ENCODE measurements at places on chromosomes 4 and X. TPM values are rescaled to one million over a fixed set of nuclear protein-coding genes. Genes with fewer than 3 reads are reported as not detected.
A peak's percentile ranks its signal among the peaks of the same experiment; 100 is the strongest.

DNA sequence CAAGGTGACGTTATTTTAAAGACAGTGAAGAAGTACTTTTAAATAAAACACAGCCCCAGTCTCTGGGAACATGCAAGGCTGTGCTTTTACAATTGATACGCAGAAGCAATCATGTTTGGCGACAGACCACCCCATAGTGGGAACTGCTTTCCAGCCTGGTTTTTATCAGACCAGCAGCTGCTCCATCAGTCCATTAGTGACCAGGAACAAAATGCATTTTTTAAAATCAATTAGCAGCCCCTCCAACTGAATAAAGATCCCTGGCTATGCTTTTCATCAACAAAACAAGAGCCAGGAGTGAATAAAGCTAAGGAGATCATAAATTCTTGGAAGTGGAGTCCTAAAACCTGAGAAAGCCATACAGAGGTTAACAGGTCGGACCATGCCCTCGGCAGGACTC is 153.0 kb upstream of the TENM3 start:
- no peak for DNase-seq

GRCh38 chr4:10460313-10461047 is 3.3 kb upstream of the ZNF518B start:
- no peak for DNase-seq

GRCh38 chr4:107592519-107592918 is 127.5 kb downstream of the PAPSS1 start:
- no peak for DNase-seq

DNA sequence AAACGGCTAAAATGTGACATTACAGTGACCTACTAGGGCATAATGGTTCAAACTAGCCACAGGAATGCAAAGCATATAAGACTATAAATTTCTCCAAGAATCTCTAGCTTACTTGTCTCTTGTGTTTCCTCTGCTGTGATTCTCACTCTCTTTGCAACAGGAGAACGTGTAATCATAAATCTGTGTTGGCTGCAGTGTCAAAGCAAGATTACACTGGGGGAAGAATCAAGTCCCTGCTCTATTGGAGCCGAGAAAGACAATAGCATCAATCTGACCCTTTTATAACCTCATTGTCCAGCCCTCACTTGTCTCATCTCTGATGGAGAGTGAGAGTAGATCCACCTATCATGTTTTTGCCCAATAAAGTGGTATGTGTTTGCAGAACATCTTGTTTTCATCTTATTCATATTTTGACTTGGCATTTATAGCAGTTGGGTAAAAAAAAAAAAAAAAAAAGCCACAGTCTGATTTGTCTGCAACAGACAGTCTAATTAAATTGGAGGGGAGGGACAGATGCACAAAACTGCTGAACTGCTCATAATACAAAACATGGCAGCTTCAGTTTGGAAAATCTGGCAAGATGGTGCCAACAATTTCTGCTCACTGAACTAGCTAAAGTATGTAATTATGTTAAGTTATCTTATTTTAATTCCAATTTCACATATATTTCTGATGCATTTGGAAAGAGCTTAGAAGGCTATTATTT is 165.0 kb upstream of the GABRA2 start:
- no peak for DNase-seq

DNA sequence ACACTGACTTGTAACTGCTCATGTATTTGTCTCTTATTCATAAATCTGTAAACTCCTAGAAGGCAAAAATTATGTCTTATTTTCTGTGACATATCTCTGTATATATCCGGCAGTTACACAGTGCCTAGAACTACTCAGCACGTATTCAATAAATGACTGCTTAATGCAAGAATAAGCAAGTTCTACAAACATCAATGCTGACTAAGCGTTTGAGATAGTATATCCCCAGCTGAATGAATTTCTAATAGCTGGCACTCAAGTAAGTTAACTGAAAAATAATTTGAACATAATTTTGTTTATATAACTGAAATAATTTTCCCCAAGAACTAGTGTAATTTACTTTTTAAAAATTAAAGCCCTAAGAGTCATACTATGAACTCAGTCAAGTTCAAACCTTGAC is 113.7 kb downstream of the ARAP2 start:
- no peak for DNase-seq

GRCh38 chrX:19566359-19567222 is 51.3 kb upstream of the MAP3K15 start:
- no peak for DNase-seq

- DNase-seq, result no peak
These were observed 120.9 kb downstream of the CHIC2 start for GRCh38 chr4:53943345-53944085.

GRCh38 chr4:139825523-139826014 is 159.9 kb downstream of the MGST2 start:
- no peak for DNase-seq

DNA sequence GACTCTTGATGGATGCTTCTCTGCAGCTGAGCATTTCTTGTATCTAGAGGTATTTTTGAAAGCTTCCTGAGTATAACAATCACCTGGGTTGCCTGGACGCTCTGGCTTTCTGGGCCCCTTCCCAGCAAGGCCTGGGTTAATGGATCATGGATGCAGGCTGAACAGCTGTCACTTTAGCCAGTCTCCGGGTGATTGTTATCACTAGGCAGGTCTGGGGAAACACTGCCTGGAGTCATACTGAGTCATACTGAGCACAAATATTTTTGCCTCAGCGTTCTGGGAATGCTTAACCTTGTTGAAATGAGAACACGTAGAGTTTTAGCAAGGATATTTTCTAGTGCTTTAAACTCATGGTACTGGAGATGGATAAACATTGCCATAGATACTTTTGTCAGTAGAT is 102.6 kb downstream of the PHEX start:
- no peak for DNase-seq

DNA sequence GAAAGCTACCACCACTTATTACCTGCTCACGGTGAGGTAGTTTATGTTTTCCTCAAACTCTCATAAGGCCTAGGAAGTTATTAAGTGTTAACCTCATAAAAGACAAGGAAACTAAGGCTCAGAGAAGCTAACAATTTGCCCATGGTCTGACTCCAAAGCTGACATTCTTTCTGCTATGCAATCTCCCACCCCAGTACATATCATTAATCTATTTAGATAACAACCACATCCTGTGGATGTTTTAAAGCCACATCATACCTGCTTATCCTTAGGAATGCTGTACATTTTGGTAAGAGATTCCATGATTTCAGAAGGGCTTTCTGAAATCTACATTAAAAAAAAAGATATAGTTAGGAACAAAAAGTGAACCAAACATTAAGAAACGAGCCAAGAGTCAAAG is 55.4 kb downstream of the HUWE1 start:
- DNase-seq, result no peak

GRCh38 chrX:10797466-10797865 is 177.1 kb upstream of the MID1 start:
- no peak for DNase-seq

- peak; percentile 36 for DNase-seq
These were observed 53.8 kb downstream of the ZFYVE28 start for GRCh38 chr4:2364654-2365053.

GRCh38 chr4:14257903-14258302 is 630.4 kb upstream of the BOD1L1 start:
- no peak for DNase-seq

DNA sequence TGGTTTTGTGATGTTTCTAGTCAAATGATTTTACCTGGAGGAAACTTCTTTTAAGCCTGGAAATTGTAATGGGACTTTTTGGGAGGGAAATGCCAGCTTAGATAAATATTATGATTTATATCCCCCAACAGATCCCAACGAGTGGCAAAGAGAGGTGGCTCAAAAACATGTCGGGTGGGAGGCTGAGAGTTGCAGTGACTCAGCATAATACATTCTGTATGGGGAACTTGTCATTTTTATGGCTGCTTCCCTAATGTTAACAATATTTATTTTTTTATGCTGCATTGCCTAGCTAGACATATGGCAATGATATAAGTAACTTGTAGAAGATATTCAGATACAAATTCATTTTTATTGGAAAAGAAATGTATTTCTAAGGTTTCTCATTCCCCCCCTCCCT is 219.0 kb downstream of the ARHGAP10 start:
- DNase-seq, result no peak

DNA sequence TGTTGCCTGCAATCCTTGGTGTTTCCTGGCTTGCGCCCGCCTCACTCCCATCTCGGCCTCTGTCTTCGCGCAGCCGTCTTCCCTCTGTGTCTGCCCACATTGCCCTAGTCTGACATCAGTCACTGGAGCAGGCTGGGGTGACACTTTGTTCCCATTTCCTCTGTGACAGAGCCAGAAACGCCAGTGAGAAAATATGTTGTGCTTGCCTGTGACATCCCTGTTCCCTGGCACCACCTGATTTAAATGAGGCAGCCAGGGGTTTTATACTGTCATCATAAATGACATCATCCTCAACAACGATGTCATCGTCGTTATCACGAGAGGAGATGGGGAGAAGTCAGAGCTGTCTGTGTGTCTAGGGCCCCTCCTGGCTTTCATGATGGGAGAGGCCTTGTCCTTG is 29.1 kb downstream of the ZNF185 start:
- no peak for DNase-seq

GRCh38 chrX:120316587-120317283 is 5.5 kb upstream of the TMEM255A start:
- no peak for DNase-seq

DNA sequence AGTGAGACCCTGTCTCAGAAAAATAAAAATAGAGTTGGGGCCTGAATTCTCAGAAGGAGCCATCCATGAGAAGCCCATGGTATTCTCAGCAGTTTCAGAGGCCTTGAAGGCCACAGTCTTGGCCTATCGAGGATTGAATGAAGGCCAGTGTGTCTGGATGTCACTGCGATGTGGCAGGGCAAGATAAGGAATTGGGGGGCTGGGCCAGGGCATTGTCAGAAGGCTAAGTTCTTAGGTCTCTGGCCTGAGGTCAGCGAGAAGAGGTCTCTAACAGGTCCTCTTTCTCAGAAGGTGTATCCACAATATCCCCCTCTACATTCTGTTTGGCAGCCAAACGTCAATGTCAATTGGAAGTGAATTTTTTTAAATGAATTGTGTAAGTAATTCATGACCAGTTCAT is 5.7 kb downstream of the ZNF275 start:
- no peak for DNase-seq

- peak; percentile 52 for DNase-seq
These were observed 21.5 kb downstream of the NELFA start for GRCh38 chr4:1987296-1987695.

- DNase-seq, result no peak
These were observed 68.0 kb upstream of the NR3C2 start for GRCh38 chr4:148510211-148510610.

GRCh38 chrX:131306601-131307000 is 17.5 kb upstream of the IGSF1 start:
- DNase-seq, result no peak

DNA sequence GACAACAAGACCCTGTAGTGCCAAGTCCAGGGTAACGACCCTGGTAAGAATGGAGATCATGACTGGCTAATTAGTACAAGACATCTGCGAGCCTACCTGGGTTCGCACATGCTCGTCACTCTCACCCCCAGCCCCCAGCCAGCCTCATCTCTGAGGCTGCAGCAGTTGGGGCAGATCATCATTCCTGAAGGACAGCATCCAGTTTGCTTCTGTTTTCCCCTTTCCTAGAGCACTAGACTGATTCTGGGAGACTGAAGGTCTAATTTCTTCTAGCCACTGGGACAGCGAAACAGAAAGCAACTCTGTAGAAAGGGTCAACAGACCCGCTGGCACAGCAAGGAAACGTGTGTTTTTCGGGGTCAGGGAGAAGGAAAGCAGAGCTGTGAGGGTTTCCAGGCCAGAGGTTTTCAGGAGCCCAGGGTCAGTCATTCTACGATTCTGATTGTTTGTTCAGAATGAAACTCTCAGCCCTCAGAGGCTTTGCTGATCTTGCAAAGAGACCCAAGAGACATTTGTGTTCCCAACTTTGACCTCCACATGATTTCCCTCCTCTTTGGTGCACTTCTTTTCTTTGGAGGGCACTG is 343.1 kb upstream of the NOCT start:
- no peak for DNase-seq

DNA sequence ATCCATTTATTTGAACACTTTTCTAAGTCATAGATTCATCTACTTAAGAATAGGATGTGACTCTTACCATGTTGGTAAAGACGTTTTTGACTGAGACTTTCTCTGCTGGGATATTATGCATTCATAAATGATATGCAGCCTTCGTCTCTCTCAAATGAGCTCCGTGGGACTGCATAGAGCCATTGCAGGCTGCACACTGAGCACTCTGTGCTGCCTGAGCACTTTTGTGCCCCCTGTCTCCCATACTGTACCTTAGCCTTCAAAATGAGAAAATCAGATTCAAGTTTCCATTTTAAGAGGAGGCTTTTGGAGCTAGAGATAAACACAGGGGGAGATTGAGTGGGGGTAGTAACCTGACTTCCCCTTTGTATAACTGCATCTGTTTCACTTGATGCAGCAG is 433.6 kb downstream of the ZIC3 start:
- DNase-seq, result no peak

DNA sequence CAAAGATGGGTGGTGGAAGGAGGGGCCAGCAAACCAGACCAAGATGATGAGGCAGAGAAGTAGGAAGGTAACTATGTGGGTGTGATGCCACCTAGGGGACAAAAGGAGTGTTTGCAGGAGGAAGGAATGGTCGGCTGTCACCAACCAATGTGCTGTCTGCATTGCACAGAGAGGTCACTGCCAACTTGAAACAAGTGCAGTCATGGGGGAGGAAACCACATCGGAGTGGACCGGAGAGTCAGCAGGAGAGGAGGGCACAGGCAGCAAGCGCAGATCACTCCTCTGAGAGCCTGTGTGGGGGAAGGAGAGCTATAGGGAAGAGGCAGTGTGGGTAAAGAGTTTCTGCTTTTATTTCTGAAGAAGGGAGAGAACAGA is 38.5 kb upstream of the FGFBP2 start:
- no peak for DNase-seq

DNA sequence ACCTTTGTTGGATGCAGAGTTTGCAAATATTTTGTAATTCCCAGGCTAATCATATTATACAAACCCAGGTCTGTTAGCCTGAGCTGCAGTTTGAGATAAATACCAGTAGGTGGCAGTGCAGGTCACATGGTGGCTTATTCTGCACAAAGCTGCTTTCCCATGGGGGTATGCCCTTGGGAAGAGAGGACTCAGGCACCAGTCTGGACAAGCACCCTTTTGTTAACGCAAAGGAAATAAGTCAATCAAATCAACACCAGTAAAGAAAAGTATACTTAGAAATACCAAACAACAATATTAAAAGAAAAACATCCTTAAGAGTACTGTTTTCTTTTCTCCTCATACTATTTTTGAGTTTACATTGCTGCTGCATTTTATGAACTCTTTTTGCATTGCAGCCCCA is 389.0 kb upstream of the ZFP42 start:
- DNase-seq, result no peak

- no peak for DNase-seq
These were observed 3.0 kb downstream of the ABCE1 start for GRCh38 chr4:145101091-145101490.

- no peak for DNase-seq
These were observed 13.8 kb downstream of the GRXCR1 start for GRCh38 chr4:42906341-42906740.

UCHL1 gene
- total RNA-seq, result 1.6 TPM

TMEM154 gene
- 2.1 TPM for total RNA-seq

MID1IP1 gene
- total RNA-seq, result 50.9 TPM

ADH4 gene
- 683 TPM for total RNA-seq

NRK gene
- not detected for total RNA-seq

IL2 gene
- not detected for total RNA-seq

MSMO1 gene
- total RNA-seq, result 81.8 TPM

TMLHE gene
- total RNA-seq, result 12.5 TPM

EDA2R gene
- total RNA-seq, result 0.55 TPM

MID2 gene
- 6.4 TPM for total RNA-seq

SEL1L3 gene
- 22.7 TPM for total RNA-seq

ZIC3 gene
- total RNA-seq, result not detected

DCTD gene
- total RNA-seq, result 50.4 TPM

SSX2B gene
- total RNA-seq, result not detected

RIPPLY1 gene
- 1.1 TPM for total RNA-seq

RAP2C gene
- 18.9 TPM for total RNA-seq

All from right lobe of liver (tissue), 6 donors.